Muscle of back (tissue), 13 donors: ENCODE measurements at places on chromosomes 6 and 20.

GRCh38 chr6:31422587-31422986 is 19.2 kb downstream of the MICA start:
- no peak for DNase-seq

DNA sequence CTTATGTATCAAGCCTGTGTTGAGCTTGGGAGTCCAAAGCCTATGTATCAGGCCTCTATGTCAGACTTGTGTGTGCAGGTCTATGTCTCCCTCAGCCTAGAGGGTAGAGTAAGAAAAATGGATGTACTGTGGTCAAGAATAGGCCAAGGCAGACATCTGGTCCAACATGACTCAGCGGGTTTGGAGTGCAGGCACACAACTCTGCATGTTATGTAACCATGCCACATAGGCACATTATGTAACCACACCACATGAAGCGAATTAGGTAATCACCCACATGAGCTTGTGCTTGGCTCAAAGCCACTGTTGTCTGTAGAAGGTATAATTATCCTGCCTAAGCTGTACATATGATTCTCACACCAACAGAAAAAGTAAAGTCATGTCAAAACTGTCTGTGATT is 1190.5 kb upstream of the EYS start:
- no peak for DNase-seq

- peak; percentile 87 for DNase-seq
These were observed 2.1 kb upstream of the NRN1 start for GRCh38 chr6:6008648-6009421.

DNA sequence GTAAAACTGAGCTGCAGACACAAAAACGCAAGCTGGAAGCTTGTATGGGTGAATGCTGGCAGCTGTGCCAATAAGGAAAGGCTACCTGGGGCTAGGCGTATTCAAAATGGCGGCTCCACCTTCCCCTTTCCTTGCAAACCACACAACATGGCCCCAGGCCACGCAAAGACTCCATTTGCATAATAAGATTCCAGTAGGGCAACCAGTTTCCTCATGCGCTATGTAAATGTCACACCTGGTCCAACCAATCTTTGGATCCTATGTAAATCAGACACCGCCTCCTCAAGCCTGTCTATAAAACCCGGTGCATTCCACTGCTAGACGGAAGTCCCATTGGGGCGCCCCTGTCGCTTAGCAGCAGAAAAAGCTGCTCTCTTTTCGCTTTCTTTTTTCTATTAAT is 505.9 kb upstream of the BTBD3 start:
- no peak for DNase-seq

DNA sequence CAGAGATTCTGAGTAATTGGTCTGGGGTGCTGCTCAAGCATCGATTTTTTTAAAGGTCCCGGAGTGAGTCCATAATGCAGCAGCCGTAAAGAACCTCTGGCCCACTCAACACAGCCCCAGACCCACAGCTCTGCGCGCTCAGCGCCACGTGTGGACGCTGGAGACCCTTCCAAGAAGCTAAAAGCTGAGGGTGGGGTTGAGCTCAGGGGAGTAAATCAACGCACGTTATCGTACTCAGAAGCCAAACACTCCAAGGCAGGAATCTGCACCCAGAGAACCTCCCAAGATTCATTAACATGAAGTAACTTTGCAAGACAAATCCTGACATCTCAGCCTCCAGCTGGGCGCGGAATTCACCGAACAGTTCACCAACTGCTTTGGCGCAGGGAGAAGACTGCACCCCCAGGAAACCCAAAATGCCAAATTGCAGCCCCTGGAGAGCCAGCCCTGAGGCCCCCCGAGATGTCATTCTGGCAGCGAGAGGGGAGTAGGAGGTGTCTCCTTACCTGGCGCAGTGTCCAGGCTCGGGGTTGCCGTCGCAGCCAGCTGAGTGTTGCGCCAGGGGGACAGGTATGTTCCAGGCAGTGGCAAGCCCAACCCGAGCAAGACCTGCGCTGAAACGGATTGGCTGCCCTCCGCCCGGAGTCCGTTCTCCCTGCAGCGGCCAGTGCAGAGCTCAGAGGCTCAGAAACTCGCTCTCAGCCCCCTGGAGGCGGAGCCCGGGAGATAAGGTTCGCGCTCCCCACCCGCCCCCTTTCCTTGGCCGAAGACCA is at the start of gene COL21A1:
TSS of gene COL21A1 (minus strand) at position 700 of the 773 bp plus-strand sequence. CDS start 64,962 bp downstream, outside the sequence.
- DNase-seq = peak; percentile 59

DNA sequence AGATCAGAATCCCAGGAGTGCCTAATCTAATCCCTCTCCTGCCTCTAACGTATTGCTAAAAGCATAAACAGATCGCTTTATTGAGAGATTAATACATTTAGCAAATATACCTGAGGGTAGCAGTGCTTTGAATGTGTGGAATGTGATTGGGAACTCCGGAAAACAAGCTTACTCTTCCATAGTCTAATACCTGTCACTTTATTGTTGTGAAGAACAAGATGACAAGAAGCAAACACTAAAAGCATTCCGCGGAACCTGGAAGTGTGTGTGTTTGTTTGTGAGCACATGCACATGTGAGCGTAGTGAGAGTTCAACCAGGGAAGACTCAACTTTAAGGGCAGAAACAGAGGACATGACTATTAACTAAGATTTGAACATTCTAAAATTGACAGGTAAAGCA is 265.0 kb upstream of the GJE1 start:
- no peak for DNase-seq

DNA sequence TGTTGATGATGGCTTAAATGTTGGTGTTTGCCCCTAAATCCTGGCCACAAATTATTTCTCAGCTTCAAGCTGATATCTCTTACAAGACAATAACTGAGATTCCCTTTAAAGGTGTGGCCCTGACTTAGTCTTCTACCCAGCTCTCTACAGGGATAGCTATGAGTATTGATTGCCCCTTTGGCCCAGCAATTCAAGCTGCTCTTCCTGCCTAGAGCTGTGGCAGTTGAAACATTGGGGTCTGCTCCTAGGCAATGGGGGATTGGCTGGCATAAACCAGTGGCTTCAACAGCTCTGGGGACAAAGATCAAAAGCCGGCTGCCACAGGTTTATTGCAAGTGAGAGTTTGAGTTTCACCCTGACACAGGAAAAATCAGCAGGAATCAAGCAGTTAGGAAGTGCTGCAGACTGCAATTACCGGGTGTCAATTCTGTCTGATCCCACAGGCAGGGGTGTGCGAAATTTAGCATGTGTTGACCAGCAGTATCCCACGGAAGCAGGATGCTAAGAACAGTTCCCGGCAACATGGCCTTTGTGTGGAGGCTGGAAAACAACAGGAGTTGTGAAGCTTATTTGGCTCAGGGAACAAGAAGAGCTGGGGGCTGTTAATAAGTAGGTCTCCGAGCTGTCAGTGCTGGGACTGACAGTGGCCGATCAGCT is 66.2 kb upstream of the IYD start:
- DNase-seq = no peak

- DNase-seq = peak; percentile 69
These were observed 1.1 kb upstream of the ZBTB46 start for GRCh38 chr20:63831993-63832686.

- no peak for DNase-seq
These were observed 57.8 kb downstream of the SLC2A10 start for GRCh38 chr20:46767127-46767761.

- DNase-seq = no peak
These were observed 6.7 kb downstream of the GPR31 start for GRCh38 chr6:167150941-167151549.

DNA sequence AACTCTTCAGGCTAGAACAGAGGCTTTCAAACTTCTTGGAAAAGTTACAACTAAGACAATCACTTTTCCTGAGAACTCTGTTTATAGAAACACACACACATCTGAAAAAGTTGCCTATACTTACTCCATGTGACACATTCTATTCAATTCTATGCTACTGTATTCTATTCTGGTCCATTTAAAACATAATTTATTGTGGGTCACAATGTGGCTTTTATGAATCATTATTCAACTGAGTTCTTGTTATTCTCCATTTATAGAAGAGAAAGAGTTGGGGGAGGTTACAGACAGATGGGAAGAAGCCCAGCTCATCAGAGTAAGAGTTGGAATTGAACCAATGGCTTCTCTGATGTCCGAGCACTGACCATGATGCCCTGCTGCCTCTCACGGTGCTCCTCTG is 21.6 kb upstream of the BCAS1 start:
- no peak for DNase-seq

- no peak for DNase-seq
These were observed 260.7 kb downstream of the ALDH8A1 start for GRCh38 chr6:134689177-134689576.

DNA sequence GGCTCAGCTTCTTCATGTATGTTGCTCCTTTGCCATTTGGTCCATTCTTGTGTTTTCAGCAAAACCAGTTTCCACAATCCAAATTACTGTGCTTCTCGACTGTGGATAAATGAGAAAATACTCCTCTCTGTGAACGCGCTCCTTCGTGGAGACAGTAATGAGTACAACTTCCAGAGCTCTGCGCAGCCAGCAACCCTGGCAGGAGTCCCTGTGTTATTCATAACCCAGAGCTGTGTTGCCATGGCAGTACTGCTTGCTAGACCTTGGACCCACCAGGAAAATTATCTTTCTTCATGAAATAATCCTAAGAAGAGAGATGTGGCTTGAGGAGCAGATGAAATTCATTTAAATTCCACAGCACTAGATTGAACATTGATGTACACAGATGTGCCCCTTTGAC is 73.7 kb downstream of the SLC22A3 start:
- peak; percentile 84 for DNase-seq

GRCh38 chr6:126312013-126312665 is 27.8 kb upstream of the CENPW start:
- DNase-seq = no peak

GRCh38 chr6:16136091-16136490 is 7.2 kb downstream of the MYLIP start:
- no peak for DNase-seq

DNA sequence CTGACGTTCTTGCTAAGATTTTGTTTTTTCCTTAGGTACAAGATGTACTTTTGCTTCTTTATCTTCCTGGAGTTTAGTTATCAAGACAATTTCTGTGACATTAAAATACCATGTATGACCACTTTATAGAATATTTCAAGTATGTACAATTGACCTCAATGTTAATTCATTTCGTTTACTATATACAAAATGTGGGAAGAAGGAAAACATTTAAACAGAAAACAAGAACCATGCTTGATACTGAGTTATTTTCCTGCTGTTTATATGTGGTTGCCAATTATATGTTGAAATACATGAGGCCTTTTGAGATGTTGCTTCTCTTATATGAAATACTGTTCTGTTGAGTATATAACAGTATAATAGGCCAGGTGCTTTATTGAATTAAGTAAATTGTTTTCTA is 184.3 kb downstream of the JARID2 start:
- DNase-seq = no peak

- DNase-seq = no peak
These were observed 132.6 kb upstream of the MTHFD1L start for GRCh38 chr6:150732765-150733539.

- no peak for DNase-seq
These were observed 82.7 kb downstream of the LPA start for GRCh38 chr6:160581406-160581805.

DNA sequence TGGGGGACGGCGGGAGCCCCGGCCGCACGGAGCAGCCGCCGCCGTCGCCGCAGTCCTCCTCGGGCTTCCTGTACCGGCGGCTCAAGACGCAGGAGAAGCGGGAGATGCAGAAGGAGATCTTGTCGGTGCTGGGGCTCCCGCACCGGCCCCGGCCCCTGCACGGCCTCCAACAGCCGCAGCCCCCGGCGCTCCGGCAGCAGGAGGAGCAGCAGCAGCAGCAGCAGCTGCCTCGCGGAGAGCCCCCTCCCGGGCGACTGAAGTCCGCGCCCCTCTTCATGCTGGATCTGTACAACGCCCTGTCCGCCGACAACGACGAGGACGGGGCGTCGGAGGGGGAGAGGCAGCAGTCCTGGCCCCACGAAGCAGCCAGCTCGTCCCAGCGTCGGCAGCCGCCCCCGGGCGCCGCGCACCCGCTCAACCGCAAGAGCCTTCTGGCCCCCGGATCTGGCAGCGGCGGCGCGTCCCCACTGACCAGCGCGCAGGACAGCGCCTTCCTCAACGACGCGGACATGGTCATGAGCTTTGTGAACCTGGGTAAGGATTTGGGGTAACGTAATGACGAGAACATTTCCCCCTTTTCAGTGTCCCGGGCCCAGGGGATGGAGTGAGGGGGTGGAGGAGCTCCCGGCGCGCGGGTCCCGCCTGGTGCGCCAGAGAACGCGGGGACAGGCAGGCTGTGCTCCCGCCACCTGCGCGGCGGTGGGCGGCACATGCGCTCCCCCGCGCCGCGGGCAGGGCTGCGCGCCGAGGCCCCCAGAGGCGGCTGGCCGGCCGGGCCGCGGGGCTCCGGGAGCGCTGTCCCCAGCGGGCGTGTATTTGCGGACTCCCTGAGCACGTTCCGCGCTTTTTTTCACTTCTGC is 1.4 kb downstream of the BMP6 start:
- peak; percentile 30 for DNase-seq

GRCh38 chr20:44912189-44912588 is 2.3 kb downstream of the PABPC1L start:
- DNase-seq = no peak

DNA sequence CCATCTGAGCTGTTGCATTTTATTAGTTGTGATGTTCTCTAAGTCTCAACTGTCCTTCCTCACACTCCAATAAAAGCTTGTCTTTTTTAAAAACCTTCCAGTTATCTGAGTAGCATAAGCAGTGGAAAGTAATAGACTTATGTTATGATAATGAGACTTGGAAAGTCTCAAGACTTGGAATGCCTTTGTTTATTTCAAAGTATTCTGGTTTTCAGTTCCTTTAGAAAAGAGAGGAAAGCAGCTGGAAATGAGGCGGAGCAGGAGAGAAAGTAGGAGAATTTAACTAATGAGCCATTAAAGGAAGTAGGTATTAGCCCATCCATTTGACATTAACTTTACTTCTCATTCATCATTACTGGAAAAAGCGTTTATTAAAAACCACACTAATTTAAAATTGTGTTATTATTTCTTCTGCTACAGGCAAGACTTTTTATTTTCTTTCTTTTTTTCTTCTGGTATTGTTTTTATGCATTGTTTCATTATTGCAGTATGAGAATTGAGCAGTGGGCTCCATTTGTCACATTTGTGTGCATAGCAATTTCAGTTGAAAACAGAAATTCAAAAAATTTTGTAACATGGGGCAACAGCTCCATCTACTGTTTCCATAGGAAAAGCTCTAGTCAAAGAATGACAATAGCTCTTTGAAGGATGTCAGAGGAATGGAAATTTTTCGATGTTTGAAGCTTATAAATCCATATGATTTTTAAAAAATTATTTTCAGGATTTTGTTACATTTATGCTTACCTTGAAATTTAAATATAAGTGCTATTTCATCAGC is 194.8 kb downstream of the COL9A1 start:
- peak; percentile 45 for DNase-seq

DNA sequence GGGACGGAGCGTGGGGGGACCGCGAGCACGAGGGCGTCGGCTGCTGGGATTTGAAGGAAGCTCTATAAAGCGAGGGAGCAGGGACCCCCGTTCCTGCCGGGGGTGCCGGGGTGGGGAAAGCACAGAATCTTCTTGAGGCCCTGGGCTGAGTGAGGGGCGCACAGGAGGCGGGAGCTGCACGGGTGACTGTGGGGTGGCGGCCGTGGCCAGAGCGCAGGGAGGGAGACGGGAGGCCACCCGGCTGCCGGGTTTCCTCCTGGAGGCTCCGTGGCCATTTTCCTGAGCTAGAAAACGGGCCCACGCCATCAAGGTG is 385.1 kb downstream of the SMOC2 start:
- DNase-seq = no peak
